ENCODE measurements at places on chromosomes 13 and 19. TPM values are rescaled to one million over a fixed set of nuclear protein-coding genes. Genes with fewer than 3 reads are reported as not detected.

ABCA7 gene
- total RNA-seq: 29.9 TPM

SOHLH2 gene
- 7.0 TPM for total RNA-seq

PRKCG gene
- total RNA-seq: 0.62 TPM

CYP4F8 gene
- total RNA-seq: 0.84 TPM

ZNF599 gene
- total RNA-seq: 15.0 TPM

PLVAP gene
- total RNA-seq: 0.13 TPM

RFPL4A gene
- not detected for total RNA-seq

LMO7 gene
- total RNA-seq: 3.8 TPM

COL4A1 gene
- 1.0 TPM for total RNA-seq

KLK12 gene
- total RNA-seq: not detected

SIGLEC14 gene
- total RNA-seq: not detected

ZFP36 gene
- 2.6 TPM for total RNA-seq
